ENCODE measurements at places on chromosomes 13 and 19.

DNA sequence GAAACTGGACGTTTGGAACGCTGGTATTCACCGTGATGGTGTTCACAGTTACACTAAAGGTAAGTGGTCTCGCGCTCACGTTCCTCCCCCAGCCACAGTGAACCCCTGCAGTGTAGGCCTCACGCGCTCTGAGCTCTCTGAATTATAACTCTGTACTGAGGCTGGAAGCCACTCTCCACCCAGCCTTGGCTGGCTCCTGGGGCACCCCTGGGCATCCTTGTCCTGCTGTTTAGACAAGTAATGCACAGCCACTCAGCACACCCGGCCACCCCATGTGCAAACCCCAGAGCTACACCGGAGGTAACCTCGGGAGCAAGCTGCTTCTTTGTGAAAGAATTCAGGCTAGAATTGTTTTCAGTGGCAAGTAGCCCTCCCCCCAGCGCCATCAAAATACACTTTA is 97.3 kb upstream of the MCF2L start:
- DNase-seq: no peak

GRCh38 chr19:15900504-15900903 is 2.6 kb upstream of the CYP4F2 start:
- DNase-seq: no peak

DNA sequence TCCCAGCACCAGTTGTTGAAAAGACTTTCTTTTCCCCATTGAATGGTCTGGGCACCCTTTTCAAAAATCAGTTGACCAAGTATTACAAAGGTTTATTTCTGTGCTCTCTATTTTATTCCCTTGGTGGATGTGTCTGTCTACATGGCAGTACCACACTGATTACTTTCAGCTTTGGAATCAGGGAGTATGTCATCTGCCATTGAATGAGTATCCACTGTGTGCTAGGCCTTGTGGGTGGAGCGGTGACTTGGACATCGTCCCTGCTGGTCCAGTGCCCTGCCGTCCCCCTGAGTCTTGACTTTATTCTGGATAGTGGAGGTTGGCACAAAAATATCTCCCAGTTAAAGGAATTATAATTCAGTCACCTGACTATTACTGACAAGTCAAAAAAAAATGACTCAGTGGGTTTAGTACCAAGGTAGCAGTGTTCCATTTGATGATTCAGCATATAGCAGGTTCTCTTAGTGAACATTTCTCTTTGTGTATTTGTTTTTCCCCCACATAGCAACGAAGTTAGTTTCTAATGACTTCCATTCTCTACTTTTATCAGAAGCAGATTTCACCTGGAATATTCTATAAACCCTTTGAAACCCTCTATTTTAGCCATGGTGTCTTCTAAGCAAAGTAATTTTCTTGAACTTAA is 3.9 kb downstream of the UPF3A start:
- DNase-seq: no peak

DNA sequence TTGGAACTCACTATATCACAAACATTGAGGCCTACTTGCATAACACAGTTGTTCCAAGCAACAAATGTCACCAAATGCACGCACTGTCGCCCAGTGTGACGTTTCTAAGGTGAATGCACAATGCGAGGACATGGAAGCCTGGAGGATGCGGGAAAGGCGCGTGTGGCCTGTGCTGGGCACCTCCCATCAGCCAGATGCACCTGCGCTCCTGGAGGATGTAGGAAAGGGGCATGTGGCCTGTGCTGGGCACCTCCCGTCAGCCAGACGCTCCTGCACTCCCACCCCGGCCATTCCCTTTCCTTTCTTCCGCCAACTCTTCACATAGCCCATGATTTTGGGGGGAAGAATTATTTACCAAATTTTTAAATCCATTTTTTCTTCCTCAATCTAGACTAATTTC is 202.4 kb upstream of the SOX1 start:
- no peak for DNase-seq

DNA sequence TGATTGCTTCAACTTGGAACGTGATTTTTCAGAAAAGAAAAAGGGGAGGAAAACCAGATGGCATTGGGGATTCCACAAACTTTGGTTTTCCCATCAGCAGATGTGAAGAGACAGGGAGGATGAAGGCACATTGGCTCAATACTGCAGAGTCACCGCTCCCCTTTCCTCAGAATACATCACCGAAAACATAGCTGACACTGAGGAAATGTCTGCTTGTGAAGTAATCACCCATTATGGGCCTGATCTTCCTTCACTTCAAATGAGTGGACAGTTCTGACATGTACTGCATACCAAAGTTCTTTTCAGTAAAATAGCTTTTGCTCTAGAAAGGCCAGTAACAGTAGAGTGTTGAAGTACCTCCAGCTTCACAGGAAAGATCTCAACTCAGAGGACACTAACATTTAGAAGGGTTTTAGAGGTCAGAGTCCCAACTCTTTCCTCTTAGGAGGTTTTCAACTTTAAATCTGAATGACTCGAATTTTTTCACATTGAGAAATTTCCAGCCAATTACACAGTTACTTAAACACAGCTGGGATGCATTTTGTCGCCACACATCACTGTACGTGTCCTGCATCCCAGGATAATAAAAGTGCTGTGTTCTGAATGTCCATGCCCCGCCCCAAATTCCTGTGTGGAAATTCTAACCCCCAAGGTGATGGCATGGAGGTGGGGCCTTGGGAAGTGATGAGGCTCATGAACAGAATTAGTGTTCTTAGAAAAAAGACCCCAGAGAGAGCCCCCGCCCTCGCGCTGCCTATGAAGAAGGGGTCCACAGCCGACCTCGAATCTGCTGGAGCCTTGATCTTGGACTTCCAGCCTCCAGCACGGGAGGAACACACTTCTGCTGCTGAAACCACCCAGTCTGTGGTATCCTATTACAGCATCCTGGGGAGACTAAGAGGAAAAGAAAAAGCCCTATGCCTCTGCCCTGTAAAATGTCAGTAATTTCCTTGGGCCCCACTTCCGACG is 77.7 kb downstream of the COL4A1 start:
- DNase-seq: no peak

DNA sequence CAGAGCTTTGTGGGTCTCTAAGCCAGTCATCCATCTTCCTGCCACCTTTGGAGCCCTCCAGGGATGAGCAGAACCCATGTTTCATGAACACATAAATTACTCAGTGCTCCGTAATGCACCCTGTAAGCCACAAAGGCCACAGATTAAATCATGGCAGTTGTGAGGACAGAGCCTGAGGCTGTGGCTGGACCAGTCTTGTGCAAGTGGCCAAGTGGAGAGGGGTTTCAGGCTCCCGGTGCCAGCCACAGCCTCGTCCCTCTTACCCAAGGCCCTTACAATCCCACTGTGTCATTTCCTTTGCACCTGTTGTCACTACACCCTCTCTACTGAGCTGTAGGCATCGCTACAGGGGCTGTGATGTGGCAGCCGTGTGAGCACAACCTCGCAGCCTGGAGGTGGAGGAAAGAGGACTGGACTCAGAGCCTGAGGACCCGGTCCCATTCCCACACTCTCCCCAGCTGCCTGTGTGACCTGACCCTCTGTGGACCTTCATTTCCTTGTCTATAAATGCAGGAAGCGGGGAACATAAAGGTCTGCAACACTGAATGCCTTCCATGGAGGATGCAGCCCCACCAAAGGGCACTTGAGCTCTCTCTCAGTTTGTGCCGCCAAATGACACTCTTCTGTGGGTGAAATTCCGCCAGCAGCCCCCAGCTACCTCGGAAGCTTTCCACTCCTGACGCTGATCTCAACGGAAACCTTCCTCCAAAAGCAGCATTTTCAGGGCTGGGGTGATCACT is 792.0 kb downstream of the UQCRFS1 start:
- DNase-seq: no peak

GRCh38 chr19:13493516-13494310 is 12.6 kb downstream of the CACNA1A start:
- DNase-seq: no peak

DNA sequence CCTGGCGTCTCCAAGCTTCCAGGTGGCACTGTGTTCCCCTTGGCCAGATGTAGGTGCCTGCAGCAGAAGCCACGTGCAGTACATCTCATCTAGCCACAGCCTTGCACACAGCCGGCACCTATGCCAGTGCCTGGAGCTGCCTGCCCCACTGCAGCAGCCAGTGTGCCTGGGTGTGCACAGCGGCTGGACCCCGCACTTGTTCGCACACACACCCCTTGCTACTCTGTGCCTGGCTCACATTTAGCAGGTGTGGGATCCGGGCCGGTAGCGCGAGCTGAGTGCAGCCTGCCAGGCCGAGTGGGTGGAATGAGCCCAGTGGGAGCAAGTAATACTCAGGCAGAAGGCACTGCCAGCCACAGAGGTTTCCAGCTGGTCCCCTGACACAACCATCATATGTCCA is 26.9 kb upstream of the RBM26 start:
- DNase-seq: no peak

DNA sequence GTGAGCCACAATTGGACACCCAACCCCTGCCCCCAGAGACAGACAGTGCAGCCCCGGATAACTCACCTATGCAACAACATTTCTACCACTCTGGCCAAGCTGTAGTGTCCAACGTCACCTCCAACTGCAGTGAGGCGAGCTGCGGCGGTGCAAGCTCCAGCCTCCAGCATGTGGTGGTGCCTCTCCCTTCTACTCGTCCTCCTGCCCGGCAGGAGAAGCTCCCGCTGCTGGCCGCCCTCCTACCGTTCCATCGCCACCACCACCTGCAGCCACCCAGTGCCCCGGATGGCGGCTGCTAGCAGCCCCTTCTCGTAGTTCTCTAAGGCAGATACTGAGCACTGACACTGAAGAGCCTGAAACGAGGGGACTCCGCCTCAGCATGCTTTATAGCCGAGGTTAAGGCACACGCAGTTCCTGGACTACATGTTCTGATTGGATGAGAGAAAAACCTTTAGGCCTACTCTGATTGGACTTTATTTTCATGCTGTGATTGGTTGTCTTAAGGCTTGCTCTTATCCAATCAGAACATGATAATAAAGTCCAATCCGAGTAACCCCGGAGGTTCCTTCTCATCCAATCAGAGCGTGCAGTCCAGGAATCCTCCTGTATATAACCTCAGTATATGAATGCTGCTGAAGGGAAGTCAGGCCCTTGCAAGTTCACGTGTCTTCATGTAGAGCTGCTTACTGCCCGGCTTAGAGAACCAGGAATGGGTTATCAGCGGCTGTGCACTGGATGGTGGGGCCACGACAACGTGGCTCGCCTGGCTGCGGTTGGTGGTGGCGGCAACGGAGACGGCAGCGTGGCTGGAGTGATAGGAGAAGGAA is 63.5 kb downstream of the TUBA3C start:
- DNase-seq: no peak

DNA sequence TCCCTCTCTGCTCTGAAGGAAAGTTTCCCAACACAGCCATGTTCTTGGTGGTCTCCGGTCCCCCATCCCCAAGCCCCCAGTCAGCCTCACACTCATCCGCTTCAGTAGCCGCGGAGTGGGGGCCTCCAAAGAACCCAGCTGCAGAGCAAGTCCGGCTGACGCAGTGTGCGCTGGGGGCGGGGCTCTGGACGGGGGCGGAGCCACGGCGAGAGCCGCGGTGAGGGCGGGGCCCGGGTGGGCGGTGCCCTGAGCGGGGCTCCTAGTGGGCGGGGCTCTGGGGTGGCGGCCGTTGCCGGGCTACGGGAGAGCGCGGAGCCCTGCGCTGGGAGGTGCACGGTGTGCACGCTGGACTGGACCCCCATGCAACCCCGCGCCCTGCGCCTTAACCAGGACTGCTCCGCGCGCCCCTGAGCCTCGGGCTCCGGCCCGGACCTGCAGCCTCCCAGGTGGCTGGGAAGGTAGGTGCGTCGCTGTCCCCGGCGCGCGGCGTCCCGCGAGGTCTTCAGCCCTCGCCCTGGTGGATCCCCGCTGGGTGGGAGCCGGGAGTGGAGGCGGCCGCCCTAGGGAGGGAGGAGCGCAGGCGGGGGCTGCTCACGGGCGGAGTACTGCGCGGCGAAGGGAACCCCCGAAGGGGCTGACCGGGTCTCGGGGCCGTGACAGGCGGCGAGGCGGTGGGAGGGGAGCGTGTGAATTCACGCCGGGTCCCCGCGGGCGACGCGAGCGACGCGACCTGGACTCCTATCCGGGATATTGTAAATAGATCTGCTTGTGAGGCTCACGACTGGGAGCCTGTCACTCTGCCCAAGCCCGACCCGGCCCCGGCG is 9.1 kb downstream of the TNFRSF19 start:
- DNase-seq: peak; percentile 97

GRCh38 chr13:69641773-69642172 is 465.9 kb upstream of the ATXN8OS start:
- no peak for DNase-seq

DNA sequence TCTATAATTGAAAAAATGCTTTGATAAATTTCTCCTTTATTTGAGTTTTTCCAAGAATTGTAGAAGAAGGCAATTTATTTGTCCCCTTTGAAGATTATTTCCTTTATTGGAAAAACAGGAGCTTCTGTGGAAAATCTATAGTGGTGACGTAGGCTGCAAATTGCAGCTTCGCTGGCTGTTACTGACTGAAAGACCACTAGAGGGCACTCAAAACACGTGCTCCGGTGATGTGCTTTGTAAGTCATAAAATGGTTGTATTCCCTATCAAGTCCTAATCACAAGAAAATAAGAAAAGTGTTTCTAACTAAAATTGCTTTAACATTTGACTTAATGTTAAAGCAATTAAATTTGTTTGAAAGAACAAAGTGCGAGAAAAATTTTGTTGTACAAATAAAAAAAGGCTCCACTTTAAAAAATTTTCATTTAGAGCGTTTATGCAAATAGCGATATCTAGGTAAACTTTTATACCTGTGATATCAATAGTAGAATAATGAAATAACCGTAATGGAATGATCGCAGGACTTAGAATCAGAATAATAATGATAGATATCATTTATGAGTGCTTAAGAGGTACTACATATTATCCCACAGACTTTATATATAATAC is 638.2 kb upstream of the SPRY2 start:
- DNase-seq: no peak

GRCh38 chr13:74052402-74052928 is 81.7 kb downstream of the KLF12 start:
- no peak for DNase-seq

- no peak for DNase-seq
Observed at GRCh38 chr19:3710265-3710812, 2.2 kb downstream of the TJP3 start.

GRCh38 chr19:35641515-35642151 is at the start of gene ETV2:
Gene ETV2 (plus strand): TSS chr19:35641745. CDS start chr19:35642461, 716 bp downstream.
- DNase-seq: no peak

DNA sequence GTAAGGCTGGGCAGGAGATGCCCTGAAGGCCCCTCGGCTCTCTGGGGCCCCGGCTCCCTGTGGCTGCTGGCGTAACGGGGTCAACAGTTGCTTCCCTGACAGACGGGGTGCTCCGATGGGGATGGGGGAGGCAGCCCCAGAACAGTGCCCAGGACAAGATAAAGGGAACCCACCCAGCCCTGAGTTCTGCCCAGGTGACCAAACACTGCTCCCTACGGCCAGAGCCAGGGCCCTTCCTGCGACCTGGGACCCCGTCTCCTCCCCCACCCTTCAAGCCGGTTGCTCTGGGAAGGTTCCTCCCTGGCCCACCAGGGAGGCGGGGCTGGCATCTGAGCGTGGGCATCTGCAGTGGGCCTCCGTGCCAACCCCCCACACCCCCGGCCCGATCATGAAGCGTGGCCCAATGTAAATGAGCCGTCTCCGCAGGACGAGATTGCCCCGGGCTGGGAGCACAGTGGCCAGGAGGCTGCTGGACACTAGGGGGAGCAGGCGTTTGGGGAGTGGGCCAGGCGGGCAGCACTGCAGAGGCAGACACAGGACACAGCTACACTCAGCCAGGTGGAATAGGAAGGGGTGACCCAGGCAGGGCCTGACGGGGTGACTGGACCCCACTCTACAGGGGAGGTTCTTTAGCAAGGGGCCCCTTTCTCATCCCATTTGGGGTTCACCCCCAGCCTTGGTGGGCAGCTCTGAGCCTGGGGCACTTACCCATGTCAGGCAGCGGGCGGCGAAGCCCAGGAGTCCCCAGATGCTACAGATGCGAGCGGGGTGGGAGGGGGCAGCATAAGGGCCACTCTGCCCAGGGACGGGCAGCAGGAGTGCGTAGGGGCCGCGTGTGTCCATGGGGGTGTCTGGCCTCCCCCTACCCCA is 1.2 kb upstream of the NKPD1 start:
- DNase-seq: no peak

Measured in stimulated activated CD4-positive, alpha-beta T cell treated with anti-CD3 and anti-CD28 coated beads, TNF-alpha, amount 100 ng/mL, for 1 hour (primary cell).